Spleen (tissue), 13 donors: ENCODE measurements at places on chromosomes 1 and 21. TPM values are rescaled to one million over a fixed set of nuclear protein-coding genes. Genes with fewer than 3 reads are reported as not detected.
A peak's percentile ranks its signal among the peaks of the same experiment; 100 is the strongest.

The GJA4 gene
- 10.0 TPM for total RNA-seq

DNA sequence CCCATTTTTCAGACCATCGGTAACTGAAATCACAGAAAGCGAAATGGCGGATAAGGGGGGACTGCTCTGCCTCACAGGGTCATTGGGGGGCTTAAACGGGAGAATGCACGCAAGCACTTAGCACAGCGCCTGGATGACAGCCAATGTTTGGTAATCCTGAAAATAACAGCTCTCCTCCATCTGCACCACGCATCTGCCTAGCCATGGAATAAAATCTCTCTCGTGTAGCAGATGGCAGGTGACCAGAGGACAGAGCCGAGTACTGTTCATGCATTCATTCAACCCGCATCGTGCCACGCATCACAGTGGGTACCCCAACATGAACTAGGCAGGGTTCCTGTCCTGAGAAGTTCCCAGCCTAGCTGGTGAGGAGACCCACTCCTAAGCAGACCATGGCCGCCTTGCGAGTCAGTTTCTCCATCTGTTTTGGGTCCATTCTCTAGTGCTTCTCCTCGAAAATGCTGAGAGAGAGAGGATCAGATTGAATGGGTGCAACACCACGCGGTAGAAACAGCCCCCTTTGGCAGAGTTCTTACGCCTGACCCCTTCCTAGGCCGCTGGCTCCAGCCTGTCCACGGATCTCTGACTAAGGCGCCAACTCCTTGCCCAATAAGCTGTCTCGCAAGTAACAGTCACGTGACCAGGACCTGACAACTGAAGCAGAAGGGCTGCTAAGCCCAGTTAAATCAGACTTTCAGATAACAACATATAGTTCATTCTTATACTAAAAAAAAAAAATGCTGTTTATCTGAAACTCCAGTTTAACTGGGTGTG lies 7.3 kb downstream of the SLC1A7 start:
- H3K4me3 ChIP-seq, result no peak overlapping the region
- no peaks in the 10 kb centered on the region for H3K27me3 ChIP-seq
- DNase-seq, result peak; percentile 52
- H3K4me1 ChIP-seq, result peaks cover 6% of the 10 kb centered on the region
- no peaks in the 10 kb centered on the region for H3K36me3 ChIP-seq
- no peak overlapping the region for H3K27ac ChIP-seq

DNA sequence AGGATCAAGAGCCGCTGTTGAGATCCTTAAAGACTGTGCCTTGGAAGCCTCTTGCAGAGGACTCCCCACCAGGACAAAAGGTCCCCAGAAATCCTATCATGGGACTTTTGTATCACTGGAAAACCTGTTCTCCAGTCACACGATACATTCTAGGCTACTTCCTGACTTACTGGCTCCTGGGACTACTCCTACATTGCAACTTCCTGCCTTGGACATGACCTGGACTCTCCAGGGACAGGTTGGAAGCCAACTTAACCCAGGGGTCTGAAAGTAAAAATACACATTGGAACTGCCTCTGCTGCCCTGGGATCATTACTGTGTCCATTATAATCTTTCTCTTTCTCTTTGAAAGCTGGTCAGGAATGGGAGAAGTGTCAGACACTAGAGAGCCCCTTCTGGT lies 9.9 kb downstream of the PIGV start:
- H3K27me3 ChIP-seq, result no peaks in the 10 kb centered on the region
- H3K27ac ChIP-seq, result no peak overlapping the region
- H3K36me3 ChIP-seq, result no peaks in the 10 kb centered on the region

The A3GALT2 gene
- total RNA-seq, result not detected

DNA sequence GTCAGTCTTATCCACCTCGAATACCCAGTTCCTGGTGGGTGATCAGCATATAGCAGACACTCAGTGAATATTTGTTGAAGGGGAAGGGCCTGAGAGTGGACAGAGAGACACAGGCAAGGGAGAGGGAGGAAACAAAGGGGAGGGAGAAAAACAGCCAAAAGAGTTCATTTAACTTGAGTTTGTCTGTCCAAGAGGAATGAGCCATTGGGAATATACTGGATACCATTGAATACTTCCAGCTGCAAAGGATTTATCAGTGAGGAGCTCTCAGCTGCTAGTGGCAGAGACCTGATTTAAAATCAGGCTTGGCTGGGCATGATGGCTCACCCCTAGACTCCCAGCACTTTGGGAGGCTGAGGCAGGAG lies 11.5 kb upstream of the BGLAP start:
- DNase-seq, result no peak
- no peaks in the 10 kb centered on the region for H3K27me3 ChIP-seq
- peaks cover 98% of the 10 kb centered on the region for H3K36me3 ChIP-seq
- no peak overlapping the region for H3K4me3 ChIP-seq
- peaks cover 5% of the 10 kb centered on the region for H3K4me1 ChIP-seq

DNA sequence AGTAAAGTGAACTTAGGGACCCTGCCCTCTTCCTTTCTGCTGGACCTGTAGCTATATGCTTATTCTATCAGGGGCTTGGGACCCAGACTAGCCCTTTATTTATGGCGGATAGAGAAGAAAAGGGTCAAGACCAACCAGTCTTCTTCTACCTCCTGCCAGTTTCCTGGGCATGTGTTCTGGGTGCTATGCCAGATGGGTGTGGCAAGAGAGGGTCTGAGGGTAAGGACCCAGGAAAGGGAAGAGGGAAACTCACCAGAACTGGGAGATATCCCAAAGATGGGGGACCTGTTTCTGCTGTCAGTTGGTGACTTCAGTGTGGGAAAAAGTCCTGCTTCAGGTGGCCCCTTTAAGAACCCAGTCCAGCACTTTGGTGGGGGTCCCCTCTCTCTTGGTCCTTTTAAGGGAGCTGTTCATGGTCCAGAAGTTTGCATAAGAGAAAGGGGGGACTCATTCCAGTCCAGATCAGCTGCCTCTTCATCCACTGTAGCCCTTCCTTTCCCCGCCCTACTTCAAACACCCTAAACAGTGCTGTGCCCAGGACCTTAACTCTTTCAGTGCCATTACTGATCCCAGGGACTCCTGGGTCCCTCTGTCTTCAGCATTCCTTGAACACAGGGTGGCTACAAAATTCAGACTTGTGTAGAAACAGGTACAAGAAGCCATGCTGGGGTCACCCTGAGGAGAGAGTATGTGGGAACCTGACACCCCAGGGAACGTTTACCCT lies 18.4 kb downstream of the SSR2 start:
- H3K36me3 ChIP-seq, result peaks cover 8% of the 10 kb centered on the region
- H3K4me1 ChIP-seq, result no peaks in the 10 kb centered on the region
- no peak overlapping the region for H3K27ac ChIP-seq
- no peak for DNase-seq

The SLC30A7 gene
- 38.6 TPM for total RNA-seq

- DNase-seq, result no peak
- H3K4me1 ChIP-seq, result no peaks in the 10 kb centered on the region
- no peaks in the 10 kb centered on the region for H3K36me3 ChIP-seq
- H3K4me3 ChIP-seq, result no peak overlapping the region
These were observed 11.1 kb upstream of the TRIM63 start for GRCh38 chr1:26078286-26079177.

The CPT2 gene
- 14.5 TPM for total RNA-seq

The PCNT gene
- total RNA-seq, result 38.0 TPM

DNA sequence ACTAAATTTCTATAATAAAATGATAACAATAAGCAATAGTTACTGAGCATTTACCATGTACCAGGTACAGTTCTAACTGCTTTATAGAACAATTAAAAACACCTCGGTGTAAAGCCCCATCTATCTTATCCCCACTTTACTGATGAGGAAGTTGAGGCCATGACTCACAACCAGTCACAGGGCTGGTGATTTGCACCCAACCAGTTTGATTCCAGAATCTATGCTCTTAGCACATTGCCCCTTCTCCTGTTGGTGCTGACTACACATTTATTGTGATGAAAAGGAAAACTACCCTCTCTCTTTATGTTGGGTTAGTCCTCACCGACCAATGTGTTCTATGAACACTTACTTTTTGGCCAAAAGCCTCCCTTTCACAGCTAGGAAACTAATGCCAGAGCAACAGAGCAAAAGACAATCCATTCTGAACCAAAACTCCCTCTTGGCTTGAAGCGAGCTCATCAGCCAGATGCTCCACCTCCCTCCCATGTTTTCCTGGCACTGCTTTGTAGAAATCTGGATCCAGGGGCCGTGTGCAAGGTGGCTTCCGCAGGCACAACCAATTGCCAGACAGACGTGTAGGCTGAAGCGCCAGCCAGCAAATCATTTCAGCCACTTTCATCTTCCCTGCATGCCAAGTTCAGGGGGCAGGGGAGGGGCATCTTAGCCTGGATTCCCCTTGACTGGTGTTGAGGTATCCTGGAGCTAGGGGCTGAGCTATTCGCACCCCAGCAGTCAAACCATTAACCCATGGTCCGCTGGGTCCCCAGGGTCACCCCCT lies 32.0 kb upstream of the SLC30A1 start:
- peaks cover 81% of the 10 kb centered on the region for H3K4me1 ChIP-seq
- no peak overlapping the region for H3K4me3 ChIP-seq
- DNase-seq, result no peak
- no peaks in the 10 kb centered on the region for H3K36me3 ChIP-seq

The TRIM17 gene
- total RNA-seq, result 3.5 TPM

The DENND2D gene
- total RNA-seq, result 152 TPM

The UBE2U gene
- not detected for total RNA-seq

DNA sequence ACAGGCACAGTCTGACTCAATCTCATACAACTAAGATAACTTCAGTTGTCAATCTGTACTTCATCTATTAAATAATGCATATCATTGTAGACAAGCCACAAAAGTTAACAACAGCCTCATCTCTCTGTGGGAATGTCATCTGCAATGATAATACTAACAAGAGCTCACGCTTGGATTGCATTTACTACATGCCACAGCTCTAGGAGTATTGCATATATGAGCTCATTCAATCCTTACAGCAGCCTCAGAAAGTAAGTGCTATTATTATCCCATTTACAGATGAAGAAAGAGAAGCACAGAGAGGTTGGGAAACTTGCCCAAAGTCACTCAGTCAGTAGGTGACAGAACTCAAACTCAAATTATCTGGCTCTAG lies 105.7 kb upstream of the GUCA2B start:
- H3K4me1 ChIP-seq, result no peaks in the 10 kb centered on the region
- peaks cover 15% of the 10 kb centered on the region for H3K27me3 ChIP-seq
- no peak overlapping the region for H3K4me3 ChIP-seq
- no peaks in the 10 kb centered on the region for H3K36me3 ChIP-seq
- no peak for DNase-seq

GRCh38 chr21:29920938-29921337 lies 18.9 kb downstream of the GRIK1 start:
- no peaks in the 10 kb centered on the region for H3K4me1 ChIP-seq
- H3K36me3 ChIP-seq, result no peaks in the 10 kb centered on the region
- H3K4me3 ChIP-seq, result no peak overlapping the region
- no peak overlapping the region for H3K27ac ChIP-seq

GRCh38 chr1:39065542-39065941 lies 39.4 kb downstream of the NDUFS5 start:
- H3K27ac ChIP-seq, result no peak overlapping the region
- no peaks in the 10 kb centered on the region for H3K27me3 ChIP-seq
- H3K36me3 ChIP-seq, result no peaks in the 10 kb centered on the region
- H3K4me3 ChIP-seq, result no peak overlapping the region
- peaks cover 4% of the 10 kb centered on the region for H3K4me1 ChIP-seq

- H3K4me3 ChIP-seq, result no peak overlapping the region
- H3K27me3 ChIP-seq, result no peaks in the 10 kb centered on the region
- H3K4me1 ChIP-seq, result no peaks in the 10 kb centered on the region
- H3K36me3 ChIP-seq, result no peaks in the 10 kb centered on the region
- DNase-seq, result no peak
These were observed 21.8 kb upstream of the DYNLT5 start for GRCh38 chr1:66730462-66730861.

DNA sequence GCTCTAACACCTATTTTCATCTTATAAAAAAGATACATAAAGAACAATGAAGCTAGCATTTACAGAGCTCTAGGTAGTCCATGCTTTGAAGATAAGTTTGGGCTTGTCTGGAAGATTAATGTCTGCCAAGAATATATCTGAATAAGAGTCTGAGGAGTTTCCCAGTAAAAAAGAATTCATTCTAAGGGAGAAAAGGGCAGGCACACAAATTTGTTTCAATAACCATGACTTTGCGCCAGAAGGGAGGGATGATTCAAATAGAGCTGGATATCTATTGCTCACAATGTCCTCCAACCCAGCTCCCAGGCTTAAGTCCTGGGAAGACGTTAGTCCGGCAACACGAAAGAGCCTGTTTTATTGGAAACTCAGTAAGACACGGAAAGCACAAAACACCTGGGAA lies 9.7 kb upstream of the TTLL7 start:
- H3K27ac ChIP-seq, result no peak overlapping the region
- no peaks in the 10 kb centered on the region for H3K27me3 ChIP-seq
- DNase-seq, result no peak

GRCh38 chr1:209629621-209630382 lies 22.4 kb downstream of the LAMB3 start:
- no peaks in the 10 kb centered on the region for H3K27me3 ChIP-seq
- peaks cover 4% of the 10 kb centered on the region for H3K4me1 ChIP-seq
- DNase-seq, result no peak
- H3K36me3 ChIP-seq, result no peaks in the 10 kb centered on the region
- no peak overlapping the region for H3K4me3 ChIP-seq

The TRPM2 gene
- total RNA-seq, result 10.4 TPM

DNA sequence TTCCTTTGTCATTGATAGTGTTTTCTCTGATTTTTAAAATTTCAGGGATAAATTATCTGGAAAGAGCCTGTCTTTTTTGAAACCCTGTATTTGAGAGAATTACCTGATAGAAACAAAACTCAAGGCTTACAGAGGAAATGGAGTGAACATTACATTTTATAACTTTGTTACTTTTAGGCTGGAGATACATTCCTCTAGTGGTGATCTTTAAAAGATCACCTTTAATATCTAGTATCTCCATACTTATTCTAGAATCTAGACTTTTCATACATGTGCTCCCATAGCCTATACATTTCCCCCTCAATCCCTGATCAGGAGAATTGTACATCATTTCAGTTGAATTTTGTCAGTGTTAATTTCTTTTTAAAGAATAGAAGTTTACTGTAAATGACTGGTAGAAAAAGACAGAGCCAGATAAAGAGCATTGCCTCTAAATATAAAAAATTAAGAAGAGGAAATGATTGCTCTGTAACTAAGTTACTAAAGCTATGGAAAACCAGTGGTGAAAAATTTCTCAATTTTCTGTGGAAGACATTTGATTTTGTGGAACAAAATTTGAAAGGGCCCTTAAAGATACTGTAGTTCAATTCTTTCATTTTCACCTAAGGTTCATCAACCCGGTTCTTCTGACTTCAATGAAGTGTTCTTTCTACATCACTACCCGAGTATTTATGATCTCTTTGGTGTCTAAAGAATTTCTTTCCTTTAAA lies 33.7 kb downstream of the RASAL2 start:
- no peaks in the 10 kb centered on the region for H3K4me1 ChIP-seq
- H3K4me3 ChIP-seq, result no peak overlapping the region
- H3K27ac ChIP-seq, result no peak overlapping the region
- no peaks in the 10 kb centered on the region for H3K36me3 ChIP-seq

The ADAMTSL4 gene
- total RNA-seq, result 16.9 TPM

The LPAR3 gene
- 0.24 TPM for total RNA-seq

- H3K4me1 ChIP-seq, result no peaks in the 10 kb centered on the region
- no peak overlapping the region for H3K27ac ChIP-seq
- no peaks in the 10 kb centered on the region for H3K36me3 ChIP-seq
- H3K27me3 ChIP-seq, result no peaks in the 10 kb centered on the region
These were observed 216.4 kb downstream of the LTN1 start for GRCh38 chr21:28776251-28776650.

The PADI1 gene
- 0.76 TPM for total RNA-seq
